ENCODE measurements at places on chromosomes 5 and 9.

DNA sequence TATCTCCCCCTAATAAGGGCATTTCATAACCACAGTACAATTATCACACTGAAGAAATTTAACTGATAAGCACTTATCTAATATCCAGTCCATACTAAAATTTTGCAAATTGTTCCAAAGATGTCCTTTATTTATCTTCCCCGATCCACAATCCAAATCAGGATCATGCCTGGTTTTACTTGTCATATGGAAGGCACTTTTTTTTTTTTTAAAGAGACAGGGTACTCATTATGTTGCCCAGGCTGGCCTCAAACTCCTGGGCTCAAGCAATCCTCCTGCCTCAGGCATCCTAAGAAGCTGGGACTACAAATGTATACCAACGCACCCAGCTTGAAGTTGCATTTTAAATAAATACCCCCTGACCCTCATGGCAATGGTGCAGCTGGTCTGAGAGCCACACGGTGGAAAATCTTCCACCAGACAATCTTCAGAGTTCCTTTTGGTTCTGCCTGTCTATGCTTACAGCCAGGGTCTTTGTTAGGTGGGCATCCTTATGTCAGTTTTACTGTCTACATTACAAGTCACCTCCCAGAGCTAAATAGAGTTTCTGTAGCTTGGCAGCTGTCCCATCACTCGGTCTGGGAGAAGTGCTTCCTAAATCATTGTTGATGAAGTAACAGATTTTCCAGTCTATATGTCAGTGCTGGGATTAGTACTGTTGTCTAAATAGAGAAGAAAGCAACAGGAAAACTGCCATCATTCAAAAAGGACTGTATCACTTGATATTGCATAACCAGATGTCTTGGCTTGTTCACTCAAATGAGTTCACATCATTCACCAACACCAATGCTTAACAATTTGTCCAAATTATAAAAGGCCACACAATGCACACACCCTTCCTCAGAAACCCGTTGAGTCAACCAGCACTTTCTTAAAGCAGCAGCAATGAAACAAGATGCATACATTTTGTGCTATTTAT, 26.4 kb downstream of the PTPN3 start:
- ATAC-seq: peak; percentile 45

DNA sequence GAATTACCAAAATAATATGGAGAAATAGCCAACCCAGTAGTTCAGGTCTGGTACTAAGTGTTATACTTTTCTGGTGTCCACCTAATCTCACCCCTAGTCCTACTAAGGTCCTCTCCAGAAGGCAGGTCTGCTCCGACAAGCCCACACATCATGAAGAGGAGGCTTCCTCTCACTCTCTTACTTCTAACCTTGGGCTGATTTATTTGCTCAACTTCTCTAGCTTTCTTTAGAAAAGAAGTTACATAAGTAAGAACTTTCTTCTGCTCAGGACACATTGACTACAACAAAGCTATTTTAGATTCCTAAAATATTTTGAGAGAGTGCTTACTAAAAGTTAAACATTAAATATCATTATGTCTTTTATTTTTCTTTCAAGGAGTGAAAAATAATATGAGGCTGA, 329.7 kb upstream of the NREP start:
- ATAC-seq: no peak

GRCh38 chr5:118439831-118440230, 548.5 kb downstream of the DTWD2 start:
- no peak for ATAC-seq

DNA sequence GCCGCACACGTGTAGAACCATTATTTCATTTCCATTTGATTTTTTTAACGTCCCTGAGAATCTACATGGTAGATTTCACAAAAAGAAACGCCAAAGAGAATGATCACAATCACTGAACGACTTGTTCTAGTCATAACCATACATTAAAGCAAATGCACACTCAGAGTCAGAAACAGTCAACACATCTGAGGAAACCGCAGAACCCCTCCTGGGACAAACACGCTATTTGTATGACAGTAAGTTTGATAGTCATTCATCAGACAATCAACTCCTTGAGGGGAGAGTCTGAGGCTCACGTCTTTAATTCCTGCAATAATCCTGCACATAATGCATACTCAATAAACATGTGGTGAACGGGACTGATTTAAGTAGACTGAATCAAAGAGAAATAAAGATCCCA, 129.2 kb downstream of the MED27 start:
- no peak for ATAC-seq

- ATAC-seq: no peak
These were observed 28.7 kb upstream of the KLF4 start for GRCh38 chr9:107518037-107518807.

DNA sequence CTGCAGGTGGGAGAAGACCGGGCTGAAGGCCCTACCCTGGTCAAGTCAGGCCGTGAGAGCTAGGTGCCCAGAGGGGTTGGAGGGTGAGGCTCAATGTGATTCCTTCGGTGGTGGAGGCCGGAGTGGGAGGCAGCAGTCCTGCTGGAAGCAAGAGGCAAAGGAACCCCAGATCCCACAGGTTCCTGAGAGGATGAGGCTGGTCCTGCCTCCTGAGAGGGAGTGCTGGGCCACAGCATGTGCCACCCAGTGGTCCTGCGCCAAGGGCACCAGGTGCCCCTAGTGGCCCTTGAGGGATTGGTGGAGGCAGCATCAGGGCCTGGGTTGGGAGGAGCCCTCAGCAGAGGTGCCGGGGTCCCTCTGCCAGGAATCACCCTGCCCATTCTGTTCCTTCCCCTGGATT, 59.1 kb downstream of the BARX1 start:
- no peak for ATAC-seq

DNA sequence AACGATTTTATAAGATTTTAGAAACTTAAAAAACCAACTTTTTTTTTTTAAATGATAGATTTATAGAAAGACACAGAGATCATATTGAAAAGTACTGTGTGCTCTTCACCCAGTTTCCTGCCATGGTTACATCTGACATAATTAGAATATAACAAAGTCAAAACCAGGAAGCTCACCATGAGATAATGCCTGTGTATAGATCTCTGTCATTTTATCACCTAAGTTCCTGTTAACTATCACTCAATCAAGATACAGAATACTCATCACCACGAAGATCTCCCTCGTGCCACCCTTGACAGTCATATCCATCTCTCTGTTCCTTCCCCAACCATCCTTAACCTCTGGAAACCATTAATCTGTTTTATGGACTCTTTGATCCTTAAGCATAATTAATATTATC, 39.1 kb downstream of the POC5 start:
- no peak for ATAC-seq

DNA sequence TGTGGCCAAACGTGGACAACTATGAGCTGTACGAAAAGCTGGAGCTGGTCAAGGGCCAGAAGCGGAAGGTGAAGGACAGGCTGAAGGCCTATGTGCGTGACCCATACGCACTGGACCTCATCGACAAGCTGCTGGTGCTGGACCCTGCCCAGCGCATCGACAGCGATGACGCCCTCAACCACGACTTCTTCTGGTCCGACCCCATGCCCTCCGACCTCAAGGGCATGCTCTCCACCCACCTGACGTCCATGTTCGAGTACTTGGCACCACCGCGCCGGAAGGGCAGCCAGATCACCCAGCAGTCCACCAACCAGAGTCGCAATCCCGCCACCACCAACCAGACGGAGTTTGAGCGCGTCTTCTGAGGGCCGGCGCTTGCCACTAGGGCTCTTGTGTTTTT, 3.3 kb downstream of the CDK9 start:
- ATAC-seq: no peak

- no peak for ATAC-seq
These were observed 202.4 kb downstream of the TTLL11 start for GRCh38 chr9:121890746-121891145.

Data from esophagus mucosa (tissue), 1 donor.